Skeletal muscle cell (primary cell): ENCODE measurements at places on chromosomes 5 and 9.

DNA sequence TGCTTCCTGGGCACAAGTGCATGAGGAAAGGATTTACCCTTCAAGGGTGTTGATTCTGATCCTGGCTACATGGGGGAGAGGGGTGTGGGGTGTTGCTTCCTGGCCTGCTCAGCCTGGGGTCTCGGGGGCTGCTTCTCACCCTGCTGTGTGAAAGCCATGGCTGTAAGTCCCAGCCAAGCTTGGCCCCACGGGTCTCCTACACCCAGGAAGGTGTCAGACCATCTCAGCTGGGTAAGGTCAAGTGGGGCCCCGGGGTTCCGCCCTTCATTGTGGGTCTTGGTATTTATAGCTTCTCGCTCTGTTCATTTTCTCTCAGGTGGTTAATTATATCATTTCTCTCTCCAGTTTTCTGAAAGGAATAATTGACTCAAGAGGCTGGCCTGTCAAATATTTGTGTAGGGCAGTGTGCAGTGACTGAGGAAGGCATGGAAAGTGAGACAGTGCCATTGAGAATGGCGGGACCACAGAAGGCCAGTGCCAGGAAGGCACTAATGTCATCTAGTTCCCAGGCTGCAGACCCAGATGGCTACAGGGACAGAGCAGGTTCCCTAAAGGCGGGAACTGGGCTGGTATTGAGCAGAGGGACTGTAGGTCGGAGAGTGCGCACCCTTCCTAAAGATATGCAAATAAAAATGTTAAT lies 126.0 kb downstream of the FOXD1 start:
- no peak for DNase-seq

GRCh38 chr5:161263191-161263590 lies 283.3 kb downstream of the GABRB2 start:
- DNase-seq = no peak

GRCh38 chr9:77811832-77812231 lies 163.7 kb upstream of the GNA14 start:
- no peak for DNase-seq

GRCh38 chr9:131081868-131082267 lies 14.5 kb upstream of the AIF1L start:
- DNase-seq = no peak

- DNase-seq = no peak
These were observed 1.9 kb downstream of the C5 start for GRCh38 chr9:121048175-121048574.

- no peak for DNase-seq
These were observed 126.4 kb downstream of the RGS3 start for GRCh38 chr9:113589890-113590289.

GRCh38 chr5:5619546-5619945 lies 197.1 kb downstream of the ICE1 start:
- DNase-seq = no peak

GRCh38 chr5:151967865-151968264 lies 43.2 kb upstream of the GLRA1 start:
- no peak for DNase-seq

GRCh38 chr9:132351404-132352045 lies 3.3 kb downstream of the SETX start:
- no peak for DNase-seq
